NCI-H1694 treated with DMSO at 0.1 percent for 48 hours (cell line): ENCODE measurements at places on chromosomes 6 and 20.

DNA sequence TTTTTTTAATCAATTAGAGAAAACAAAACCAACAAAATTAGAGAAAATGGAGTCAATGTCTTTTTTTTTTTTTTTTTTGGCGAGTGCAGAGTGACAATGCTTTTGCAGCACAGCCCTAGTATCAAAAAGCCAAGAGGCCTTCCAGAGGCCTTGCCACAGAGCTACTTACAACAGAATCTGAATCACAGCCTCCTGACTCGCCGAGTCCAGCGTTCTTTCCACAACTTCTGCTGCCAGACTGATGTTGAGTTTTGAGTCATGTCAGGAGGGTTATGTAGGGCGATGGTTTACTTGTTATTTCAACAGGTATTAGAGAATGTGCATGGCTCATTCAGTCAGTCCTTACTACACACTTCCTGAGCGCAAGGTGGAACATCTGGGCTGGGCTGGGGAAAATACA, 88.6 kb downstream of the FNDC1 start:
- no peak for DNase-seq

DNA sequence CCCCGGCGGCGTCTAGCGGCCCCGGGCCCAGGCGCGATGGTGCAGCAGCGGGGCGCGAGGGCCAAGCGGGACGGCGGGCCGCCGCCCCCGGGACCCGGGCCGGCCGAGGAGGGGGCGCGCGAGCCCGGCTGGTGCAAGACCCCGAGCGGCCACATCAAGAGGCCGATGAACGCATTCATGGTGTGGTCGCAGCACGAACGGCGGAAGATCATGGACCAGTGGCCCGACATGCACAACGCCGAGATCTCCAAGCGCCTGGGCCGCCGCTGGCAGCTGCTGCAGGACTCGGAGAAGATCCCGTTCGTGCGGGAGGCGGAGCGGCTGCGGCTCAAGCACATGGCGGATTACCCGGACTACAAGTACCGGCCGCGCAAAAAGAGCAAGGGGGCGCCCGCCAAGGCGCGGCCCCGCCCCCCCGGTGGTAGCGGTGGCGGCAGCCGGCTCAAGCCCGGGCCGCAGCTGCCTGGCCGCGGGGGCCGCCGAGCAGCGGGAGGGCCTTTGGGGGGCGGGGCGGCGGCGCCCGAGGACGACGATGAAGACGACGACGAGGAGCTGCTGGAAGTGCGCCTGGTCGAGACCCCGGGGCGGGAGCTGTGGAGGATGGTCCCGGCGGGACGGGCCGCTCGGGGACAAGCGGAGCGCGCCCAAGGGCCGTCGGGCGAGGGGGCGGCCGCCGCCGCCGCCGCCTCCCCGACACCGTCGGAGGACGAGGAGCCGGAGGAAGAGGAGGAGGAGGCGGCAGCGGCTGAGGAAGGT, 715 bp downstream of the SOX12 start:
- DNase-seq: peak; percentile 19

- DNase-seq: no peak
These were observed 254.9 kb downstream of the ERMARD start for GRCh38 chr6:170006071-170006899.

DNA sequence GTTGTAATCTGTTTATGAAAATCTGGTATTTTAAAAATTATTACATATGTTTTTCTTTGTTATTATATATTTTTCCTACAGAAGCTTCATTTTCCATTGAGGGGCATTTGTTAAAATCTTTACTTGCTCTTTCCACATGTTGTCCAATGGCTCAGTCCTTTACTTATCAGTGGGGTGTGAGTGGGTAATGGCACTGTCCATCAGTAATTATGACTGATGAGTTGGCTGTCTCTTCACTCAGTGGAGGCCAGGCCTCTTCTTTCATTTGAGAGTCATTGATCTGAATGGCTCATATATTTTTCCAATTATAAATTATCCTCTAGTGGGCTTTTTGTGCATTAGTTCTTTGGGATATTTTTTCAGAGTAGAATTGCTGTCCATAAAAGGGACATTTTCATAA, 45.7 kb downstream of the FARS2 start:
- DNase-seq: no peak

- DNase-seq: no peak
These were observed 57.1 kb downstream of the SSR1 start for GRCh38 chr6:7255918-7256317.

- DNase-seq: no peak
These were observed 19.0 kb downstream of the TUBB2A start for GRCh38 chr6:3138341-3138740.

DNA sequence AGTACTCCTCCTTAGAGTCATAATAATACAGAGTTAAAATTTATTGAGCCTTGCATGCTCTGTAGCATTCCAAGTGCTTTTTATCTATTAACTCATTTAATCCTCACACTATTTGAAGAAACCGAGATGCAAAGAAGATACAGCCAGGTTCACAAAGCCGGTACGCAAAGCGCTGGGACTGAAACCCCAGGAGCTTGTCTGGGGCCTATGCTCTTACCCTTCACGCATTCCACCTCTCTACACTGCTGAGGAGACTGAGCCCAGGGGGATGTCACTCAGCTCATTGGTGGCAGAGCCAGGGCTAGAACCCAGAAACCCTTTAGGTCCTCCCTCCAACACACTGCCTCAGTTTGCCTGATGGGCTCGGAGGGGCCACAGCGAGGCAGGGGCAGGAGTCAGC, 19.7 kb upstream of the MRPS18A start:
- no peak for DNase-seq

- no peak for DNase-seq
These were observed 232.0 kb upstream of the NOX3 start for GRCh38 chr6:155687645-155688044.

DNA sequence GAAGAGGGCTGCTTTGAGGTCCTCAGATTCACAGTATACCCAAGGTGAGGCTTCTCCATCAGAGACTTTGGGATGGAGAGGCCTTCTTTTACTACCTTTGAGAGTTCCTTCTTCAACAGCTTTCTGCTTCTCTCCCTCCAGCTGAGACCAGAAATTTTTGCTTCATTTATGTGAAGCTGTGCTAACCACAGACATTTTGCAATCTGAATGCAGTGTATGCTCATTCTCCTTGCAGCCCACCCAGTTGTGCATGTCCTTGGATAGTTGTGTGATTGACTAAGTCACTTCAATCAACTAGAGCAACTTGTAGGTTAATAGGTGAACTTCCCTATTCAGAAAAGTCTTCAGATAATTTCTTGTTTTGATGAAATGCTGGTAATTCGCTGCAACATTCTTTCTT, 20.1 kb downstream of the DCBLD1 start:
- no peak for DNase-seq

GRCh38 chr6:247351-247750, 44.9 kb upstream of the DUSP22 start:
- no peak for DNase-seq

GRCh38 chr6:17656092-17656491, 50.6 kb downstream of the NUP153 start:
- DNase-seq: no peak

- DNase-seq: no peak
These were observed 587.8 kb upstream of the JAG1 start for GRCh38 chr20:11261533-11262000.

DNA sequence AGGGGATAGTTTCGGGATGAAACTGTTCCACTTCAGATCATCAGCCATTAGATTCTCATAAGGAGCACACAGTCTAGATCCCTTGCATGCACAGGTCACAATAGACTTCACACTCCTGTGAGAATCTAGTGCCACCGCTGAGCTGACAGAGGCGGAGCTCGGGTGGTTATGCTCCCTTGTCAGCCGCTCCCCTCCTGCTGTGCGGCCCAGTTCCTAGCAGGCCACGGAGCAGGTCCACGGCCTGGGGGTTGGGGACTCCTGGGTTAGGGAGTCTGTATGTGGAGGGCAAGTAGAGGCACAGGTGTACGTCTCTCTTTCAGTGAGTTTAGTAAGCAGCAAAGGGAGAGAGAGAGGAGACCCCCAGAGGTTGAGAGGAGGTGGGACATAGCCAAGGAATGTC, 30.5 kb upstream of the MDFI start:
- DNase-seq: no peak

- DNase-seq: peak; percentile 61
These were observed 126.8 kb downstream of the ALDH8A1 start for GRCh38 chr6:134822920-134823709.

DNA sequence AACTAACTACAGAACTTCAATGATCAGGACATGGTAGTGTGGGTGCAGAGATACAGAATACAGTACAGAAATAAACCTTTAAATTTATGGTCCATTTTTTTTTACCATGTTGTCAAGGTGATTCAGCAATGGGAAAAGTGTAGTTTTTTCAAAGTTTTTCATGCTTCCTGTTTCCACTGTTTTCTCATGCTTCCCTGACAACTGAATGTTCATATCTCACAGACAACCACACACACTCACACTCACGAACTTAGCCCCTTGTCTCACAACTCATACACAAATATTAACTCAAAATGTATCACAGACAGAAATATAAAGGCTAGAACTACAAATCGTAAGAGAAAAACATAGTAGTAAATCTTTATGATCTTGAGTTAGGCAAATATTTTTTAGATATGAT, 232.6 kb upstream of the CDYL start:
- no peak for DNase-seq

GRCh38 chr20:24790746-24791283, 158.3 kb upstream of the CST7 start:
- no peak for DNase-seq

DNA sequence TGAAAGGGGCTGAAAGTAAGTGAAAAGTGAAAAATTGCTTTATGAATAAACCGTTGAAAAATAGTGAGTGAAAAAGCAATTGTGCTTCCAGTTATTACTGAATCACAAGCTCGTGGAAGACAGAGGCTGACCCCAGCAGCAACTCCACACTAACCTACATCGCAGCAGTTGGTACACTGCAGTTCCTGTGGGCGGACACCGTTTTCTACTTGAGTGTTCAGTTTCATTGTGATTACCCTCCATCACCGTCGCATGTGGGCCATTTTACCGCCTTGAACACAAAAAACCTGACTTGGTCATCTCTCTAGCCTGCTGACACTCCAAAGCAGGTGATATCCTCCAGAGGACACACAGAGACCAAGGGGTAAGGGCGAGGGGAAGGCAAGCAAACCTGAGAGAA, 28.4 kb downstream of the PRDM1 start:
- DNase-seq: no peak

DNA sequence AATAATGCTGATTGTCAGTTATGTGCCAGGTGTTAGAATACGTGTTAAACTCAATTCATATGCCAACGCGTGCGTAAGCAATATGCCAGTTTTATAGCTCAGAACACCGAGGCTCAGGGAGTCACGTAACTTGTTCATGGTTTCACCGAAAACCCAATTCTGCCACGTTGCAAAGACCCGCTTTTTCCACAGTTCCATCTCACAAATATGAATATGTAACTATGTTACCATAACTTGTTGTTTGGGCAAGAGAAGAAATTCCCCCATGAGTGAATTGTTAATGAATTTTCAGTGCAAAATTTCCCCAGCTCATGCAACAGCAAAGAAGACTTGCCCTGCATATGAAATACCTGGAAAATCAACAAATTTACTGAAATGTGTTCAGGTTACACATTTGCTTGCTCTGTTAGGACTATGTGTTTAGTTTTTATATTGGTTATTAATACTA, 30.1 kb downstream of the SF3B5 start:
- DNase-seq: no peak

- DNase-seq: no peak
These were observed 226.4 kb downstream of the TBC1D7 start for GRCh38 chr6:13101985-13102384.

GRCh38 chr6:36703982-36704381, 6.4 kb downstream of the RAB44 start:
- no peak for DNase-seq

DNA sequence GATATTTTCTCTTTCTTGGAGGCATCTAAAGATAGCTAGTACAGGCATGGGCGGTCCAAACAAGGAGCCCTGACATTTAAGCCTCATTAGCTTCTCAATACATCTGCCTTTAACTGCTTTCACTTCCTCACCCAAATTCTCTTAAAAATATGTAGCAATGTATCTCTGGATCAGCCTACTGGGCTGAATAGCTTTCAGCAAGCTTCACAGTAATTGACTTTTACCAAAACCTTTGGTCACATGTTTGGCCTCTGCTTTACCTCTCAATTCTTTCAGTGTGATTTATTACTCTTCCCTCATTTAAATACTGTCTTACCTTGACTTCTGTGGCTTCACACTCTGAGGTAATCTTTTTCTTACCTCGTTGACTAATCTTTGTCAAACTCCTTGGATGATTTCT, 1618.1 kb downstream of the GRIK2 start:
- DNase-seq: no peak

GRCh38 chr6:119620846-119621555, 271.4 kb upstream of the MAN1A1 start:
- no peak for DNase-seq

DNA sequence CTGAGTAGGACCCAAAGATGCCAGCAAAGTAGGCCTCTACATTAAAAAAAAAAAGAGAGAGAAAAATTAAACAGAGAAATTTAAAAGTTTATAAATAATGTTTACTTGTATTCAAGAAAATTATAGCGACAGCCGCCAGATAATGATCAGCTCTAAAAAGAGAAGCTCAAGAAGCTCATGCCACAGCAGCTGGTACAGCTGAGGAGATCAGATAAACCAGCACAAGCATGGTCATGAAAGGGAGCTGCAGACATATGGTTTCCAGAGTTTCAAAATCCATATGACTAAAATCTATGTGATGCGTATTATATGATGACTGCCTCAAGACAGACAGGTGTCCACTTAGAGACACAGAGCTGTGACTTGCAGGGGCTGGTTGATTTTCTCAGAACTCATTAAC, 13.6 kb upstream of the HLA-C start:
- no peak for DNase-seq

DNA sequence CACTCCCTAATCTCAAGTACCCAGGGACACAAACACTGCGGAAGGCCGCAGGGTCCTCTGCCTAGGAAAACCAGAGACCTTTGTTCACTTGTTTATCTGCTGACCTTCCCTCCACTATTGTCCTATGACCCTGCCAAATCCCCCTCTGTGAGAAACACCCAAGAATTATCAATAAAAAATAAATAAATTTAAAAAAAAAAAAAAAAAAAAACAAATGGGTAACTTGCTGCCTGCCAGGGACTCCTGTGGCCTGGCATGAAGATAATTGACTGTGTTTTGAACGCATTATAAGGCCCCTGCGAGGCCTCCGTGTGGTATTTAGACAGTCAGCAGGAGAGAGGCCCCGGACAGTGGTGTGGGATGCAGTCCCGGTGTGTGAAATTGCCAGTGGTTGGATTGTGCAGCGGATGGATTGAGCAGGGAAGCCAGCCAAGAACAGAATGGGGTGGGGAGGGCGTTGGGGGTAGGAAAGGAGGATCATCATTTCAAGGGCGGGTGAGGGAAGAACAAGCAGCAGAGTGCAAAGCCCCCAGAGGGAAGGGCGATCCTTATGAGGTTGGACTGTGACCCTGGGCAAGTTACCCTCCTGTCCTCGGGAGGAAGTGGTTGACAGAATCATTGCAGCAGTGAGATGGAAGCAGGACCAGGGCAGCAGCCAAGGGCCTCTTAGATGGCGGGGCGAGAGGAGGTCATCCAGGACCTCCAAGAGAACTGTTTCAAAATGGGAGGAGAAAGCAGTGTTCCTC, 43.3 kb downstream of the PPARD start:
- DNase-seq: no peak

DNA sequence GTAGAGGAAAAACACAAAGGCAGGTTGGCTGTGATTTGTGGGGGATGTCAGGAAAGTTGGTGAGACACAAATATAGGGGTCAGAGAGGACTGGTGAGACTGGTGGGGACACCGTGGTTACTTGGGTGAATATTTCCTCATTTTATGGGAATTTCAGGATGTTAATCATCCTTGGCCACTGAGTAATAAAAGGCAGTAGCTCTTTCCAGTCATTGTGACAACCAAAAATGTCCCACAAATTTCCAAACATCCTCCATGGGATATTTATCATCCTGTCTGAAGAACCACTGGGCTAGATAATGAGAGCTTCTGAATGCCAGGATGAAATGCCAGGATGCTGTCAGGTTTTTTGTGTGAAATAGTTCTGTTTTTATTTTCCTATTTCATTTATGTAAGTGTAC, 374.1 kb downstream of the CD109 start:
- DNase-seq: no peak
